ENCODE measurements at places on chromosomes 3 and 15. TPM values are rescaled to one million over a fixed set of nuclear protein-coding genes. Genes with fewer than 3 reads are reported as not detected.

GRCh38 chr15:41894791-41895463, 1.1 kb upstream of the SPTBN5 start:
- peak overlapping the region; percentile 58 for H3K27ac ChIP-seq
- peaks cover 28% of the 10 kb centered on the region for H3K36me3 ChIP-seq
- no peaks in the 10 kb centered on the region for H3K27me3 ChIP-seq
- peak; percentile 96 for DNase-seq
- H3K4me3 ChIP-seq = peak overlapping the region; percentile 7

Gene SH2D7
- total RNA-seq = not detected

DNA sequence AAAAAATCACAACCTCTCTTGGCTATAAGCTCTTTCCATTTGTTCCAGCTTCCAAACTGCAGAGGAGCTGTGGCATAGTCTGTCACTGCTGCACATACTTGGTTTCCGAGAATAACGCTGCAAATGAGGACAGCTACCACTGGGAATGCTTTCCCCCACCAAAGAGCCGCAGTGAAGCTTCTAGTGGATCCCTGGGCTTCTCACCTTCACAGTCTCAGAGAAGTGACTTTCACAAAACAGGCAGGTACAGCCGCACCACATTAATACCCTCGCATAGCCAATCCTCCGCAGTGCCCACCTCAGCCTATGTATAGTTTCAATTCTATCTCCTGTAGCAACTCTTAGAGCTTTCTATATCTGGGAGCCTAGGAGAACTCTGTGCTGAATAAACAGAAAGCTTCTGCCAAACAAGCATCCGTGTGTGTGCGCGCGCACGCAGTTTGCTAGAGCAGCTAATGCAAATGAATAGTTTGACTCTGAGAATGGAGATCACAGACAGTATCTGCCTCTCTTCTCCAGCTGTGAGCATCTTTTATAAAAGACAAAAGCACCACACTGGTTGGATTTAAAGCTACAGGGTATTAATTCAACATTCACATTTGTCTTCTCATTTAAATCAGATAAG, 81.9 kb upstream of the PLXND1 start:
- H3K4me3 ChIP-seq = no peak overlapping the region
- H3K36me3 ChIP-seq = no peaks in the 10 kb centered on the region
- H3K4me1 ChIP-seq = peaks cover 6% of the 10 kb centered on the region
- H3K27ac ChIP-seq = peak overlapping the region; percentile 4
- no peak for DNase-seq

Gene NR1I2
- 0.75 TPM for total RNA-seq

DNA sequence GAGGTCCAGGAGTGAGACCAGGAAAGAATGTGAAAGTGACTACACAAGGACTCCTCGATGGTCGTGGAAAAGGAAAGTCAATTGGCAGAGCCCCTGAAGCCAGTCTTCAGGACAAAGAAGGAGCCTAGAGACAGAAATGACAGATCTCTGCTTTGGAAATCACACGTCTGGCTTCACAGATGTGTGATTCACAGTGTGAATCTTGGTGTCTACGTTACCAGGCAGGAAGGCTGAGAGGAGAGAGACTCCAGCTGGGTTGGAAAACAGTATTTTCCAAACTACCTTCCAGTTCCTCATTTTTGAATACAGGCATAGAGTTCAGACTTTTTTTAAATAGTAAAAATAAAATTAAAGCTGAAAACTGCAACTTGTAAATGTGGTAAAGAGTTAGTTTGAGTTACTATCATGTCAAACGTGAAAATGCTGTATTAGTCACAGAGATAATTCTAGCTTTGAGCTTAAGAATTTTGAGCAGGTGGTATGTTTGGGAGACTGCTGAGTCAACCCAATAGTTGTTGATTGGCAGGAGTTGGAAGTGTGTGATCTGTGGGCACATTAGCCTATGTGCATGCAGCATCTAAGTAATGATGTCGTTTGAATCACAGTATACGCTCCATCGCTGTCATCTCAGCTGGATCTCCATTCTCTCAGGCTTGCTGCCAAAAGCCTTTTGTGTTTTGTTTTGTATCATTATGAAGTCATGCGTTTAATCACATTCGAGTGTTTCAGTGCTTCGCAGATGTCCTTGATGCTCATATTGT, 6.0 kb downstream of the CCR2 start:
- H3K36me3 ChIP-seq = no peaks in the 10 kb centered on the region
- no peak overlapping the region for H3K27ac ChIP-seq
- H3K4me1 ChIP-seq = peaks cover 26% of the 10 kb centered on the region
- no peak for DNase-seq
- H3K4me3 ChIP-seq = no peak overlapping the region

GRCh38 chr3:172138792-172139507, 99.6 kb downstream of the FNDC3B start:
- peak overlapping the region; percentile 91 for H3K27ac ChIP-seq
- peaks cover 99% of the 10 kb centered on the region for H3K4me1 ChIP-seq
- H3K4me3 ChIP-seq = no peak overlapping the region

- H3K36me3 ChIP-seq = no peaks in the 10 kb centered on the region
- H3K4me3 ChIP-seq = no peak overlapping the region
- no peaks in the 10 kb centered on the region for H3K4me1 ChIP-seq
- no peak overlapping the region for H3K27ac ChIP-seq
- no peaks in the 10 kb centered on the region for H3K27me3 ChIP-seq
- DNase-seq = no peak
Measured at GRCh38 chr3:84108442-84108971, 850.3 kb upstream of the CADM2 start.

Gene CGNL1
- total RNA-seq = 0.34 TPM

- no peak overlapping the region for H3K4me3 ChIP-seq
- DNase-seq = peak; percentile 37
- H3K27me3 ChIP-seq = no peaks in the 10 kb centered on the region
- no peak overlapping the region for H3K27ac ChIP-seq
Measured at GRCh38 chr15:66777054-66777453, 75.0 kb downstream of the SMAD6 start.

DNA sequence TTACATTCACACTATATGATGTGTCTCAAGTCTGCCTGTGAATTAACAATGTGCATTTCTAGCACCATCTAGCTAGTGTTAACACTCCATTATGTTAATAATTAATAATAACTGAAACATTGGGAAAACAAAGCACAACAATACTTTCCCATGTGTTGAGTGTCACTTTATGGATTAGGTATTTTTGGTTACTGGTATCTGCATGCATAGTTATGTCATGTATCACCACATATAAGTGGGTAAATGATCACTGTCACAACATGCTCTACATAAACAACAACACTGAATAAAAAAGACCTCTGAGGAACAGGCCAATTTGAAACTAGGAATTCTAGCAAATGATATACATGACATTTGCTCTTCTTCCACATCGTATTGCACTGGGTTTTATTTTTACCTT, 74.7 kb downstream of the MLH1 start:
- H3K4me1 ChIP-seq = peaks cover 11% of the 10 kb centered on the region
- H3K27me3 ChIP-seq = no peaks in the 10 kb centered on the region
- DNase-seq = no peak
- H3K27ac ChIP-seq = no peak overlapping the region

DNA sequence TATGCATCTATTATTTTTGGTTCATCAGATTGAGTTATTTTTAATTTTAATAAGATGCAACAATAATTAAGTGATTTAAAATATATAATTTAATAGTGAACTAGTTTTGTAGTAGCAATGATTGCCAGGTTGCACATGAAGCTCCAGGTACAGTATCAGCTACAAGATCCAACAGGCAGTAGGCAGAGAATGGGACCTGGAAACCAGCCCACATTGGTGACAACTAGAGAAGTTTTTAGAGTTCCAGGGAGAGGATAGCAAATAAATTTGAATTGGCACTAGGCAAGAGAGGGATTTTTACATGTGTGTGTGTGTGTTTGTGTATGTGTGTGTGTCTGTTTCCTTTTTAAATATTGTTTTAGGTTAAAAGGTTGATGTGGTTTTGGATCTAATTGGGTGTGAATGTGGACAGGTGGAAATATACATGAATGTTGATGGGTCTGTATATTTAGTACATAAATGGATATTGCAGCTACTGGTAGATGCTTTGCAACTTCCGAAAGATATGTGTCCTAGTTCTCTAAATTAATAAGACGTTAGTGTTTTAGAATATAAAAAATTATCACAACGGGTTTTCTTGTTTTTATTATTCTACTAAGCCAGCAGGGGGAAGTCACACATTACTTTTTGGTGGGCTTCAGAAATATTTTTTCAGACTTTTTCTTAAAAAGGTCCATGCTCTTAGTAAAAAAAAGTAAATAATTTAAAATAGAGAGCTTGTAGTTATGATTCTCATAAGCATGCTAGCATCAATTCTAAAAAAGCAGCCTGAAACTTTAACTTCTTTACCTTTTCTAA, 110.1 kb upstream of the GBE1 start:
- no peak overlapping the region for H3K4me3 ChIP-seq
- H3K27me3 ChIP-seq = no peaks in the 10 kb centered on the region
- no peaks in the 10 kb centered on the region for H3K36me3 ChIP-seq
- no peaks in the 10 kb centered on the region for H3K4me1 ChIP-seq

GRCh38 chr15:43134157-43134635, 810 bp downstream of the TMEM62 start:
- peaks cover 27% of the 10 kb centered on the region for H3K4me1 ChIP-seq
- no peaks in the 10 kb centered on the region for H3K27me3 ChIP-seq
- H3K27ac ChIP-seq = peak overlapping the region; percentile 92
- H3K4me3 ChIP-seq = peak overlapping the region; percentile 81

DNA sequence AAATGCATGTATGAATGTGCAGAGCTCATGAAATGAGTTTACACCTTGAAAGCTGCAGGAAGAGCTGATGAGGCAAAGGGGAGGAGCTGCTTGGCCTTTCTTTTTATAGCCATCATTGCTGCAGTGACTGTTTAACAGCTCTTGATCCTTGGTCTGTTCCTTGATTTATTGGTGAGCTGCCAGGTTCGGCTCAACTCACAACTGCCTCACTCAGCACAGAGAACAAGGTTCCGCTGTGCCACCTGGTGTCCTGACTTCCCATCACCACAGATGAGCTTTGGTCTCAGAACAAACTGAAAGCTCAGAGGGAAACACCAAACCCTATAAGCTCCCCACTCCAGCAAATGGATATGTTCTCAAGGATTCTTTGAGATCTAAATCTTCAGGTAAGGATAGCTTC, 626.1 kb downstream of the MAGI1 start:
- no peaks in the 10 kb centered on the region for H3K27me3 ChIP-seq
- H3K4me3 ChIP-seq = no peak overlapping the region
- H3K4me1 ChIP-seq = no peaks in the 10 kb centered on the region
- no peak for DNase-seq
- H3K36me3 ChIP-seq = no peaks in the 10 kb centered on the region

Gene FHIT
- 23.1 TPM for total RNA-seq

DNA sequence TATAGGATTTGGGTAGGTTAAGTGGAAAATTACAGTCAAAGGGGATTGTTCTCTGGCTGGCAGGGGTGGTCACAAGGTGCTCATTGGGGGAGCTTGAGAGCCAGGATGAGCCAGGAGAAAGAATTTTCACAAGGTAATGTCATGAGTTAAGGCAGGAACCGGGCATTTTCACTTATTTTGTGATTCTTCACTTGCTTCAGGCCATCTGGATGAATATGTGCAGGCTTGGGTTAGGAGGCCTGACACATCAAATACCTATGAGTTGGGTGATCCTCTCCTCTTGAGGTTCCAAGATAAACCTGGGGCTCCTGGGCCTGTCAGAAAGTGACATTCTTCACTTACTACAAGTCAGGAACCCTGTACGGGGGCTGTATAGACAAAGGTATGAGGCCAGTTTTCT, 68.7 kb downstream of the CD200 start:
- H3K4me1 ChIP-seq = no peaks in the 10 kb centered on the region
- H3K4me3 ChIP-seq = no peak overlapping the region
- H3K27ac ChIP-seq = no peak overlapping the region
- DNase-seq = no peak
- H3K36me3 ChIP-seq = no peaks in the 10 kb centered on the region

GRCh38 chr15:31228011-31228484, 98.6 kb upstream of the KLF13 start:
- no peak overlapping the region for H3K27ac ChIP-seq
- H3K27me3 ChIP-seq = no peaks in the 10 kb centered on the region

DNA sequence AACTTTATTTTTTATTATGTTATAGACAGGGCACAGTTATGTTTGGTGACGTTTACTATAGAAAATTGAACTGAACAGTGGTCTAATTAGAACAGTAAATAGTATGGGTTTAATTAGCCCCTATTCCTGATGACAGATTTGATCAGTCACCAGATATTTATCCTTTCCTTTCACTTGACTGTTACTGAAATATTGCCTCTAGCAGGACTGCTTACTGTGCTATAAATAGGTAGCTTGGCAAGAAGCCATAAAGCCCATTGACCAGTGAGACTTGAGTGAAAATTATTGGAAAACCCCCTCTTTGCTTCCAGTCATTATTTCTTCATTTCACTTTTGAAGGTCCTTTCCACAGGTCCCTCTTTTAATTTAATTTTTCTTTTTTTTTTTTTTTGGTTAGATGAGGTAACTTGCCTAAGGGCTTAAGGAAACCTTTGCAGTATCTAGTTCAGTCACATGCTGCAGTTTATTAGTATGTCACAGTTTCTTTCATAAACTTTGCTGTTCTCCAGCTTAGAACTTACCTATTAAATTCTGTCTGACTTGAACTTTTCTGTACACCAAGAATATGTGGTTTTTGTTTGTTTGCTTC, 115.6 kb downstream of the ADAMTSL3 start:
- no peaks in the 10 kb centered on the region for H3K27me3 ChIP-seq
- H3K36me3 ChIP-seq = no peaks in the 10 kb centered on the region
- H3K27ac ChIP-seq = no peak overlapping the region
- H3K4me3 ChIP-seq = no peak overlapping the region

DNA sequence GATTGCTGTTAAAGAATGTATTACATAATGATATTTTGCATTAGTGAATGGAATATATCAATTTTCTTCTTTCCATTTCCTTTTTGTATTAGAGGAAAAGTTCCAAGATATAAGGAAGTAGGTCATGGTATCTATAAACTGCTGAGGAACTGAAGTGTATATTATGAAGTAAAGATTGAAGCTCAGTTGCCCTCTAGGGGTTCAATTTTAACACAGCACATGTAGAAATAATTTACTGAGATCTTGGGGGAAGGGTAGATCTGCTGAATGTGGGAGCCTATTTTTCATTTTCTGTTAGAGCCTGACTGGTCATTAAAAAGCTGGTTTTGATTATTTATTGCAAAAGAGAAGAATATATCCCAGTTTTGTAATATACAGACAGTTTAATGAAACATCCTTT, 45.2 kb downstream of the CMC1 start:
- H3K4me1 ChIP-seq = peaks cover 22% of the 10 kb centered on the region
- peaks cover 9% of the 10 kb centered on the region for H3K36me3 ChIP-seq
- DNase-seq = no peak
- no peak overlapping the region for H3K4me3 ChIP-seq
- peak overlapping the region; percentile 37 for H3K27ac ChIP-seq
- no peaks in the 10 kb centered on the region for H3K27me3 ChIP-seq

Gene AEN
- total RNA-seq = 21.8 TPM

Gene TNFSF10
- total RNA-seq = 84.3 TPM
